ENCODE measurements at places on chromosomes 12 and 14.
A peak's percentile ranks its signal among the peaks of the same experiment; 100 is the strongest.

DNA sequence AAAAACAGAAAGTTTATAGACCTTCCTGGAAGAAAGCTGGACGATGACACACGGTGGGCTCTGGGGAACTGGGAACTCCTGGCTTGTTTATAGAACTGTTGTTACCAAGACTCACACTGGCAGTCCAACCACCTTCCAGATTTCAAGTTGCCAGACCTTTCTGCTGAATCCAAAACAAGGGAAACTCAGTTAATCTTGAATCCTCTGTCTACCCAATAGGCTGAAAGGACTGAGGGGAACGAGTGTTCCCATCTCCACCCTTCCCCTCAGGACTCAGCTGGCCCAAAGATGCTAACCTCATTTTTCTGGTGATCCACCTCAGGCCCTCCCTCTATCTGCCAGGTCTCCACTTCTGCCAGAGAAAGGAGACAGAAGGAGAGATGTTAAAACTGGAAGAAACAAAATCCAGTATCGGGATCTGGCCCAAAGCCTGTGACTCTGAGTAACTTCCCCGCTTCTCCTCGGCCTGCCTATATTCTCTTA, 231.4 kb downstream of the ANO2 start:
- no peak for DNase-seq

DNA sequence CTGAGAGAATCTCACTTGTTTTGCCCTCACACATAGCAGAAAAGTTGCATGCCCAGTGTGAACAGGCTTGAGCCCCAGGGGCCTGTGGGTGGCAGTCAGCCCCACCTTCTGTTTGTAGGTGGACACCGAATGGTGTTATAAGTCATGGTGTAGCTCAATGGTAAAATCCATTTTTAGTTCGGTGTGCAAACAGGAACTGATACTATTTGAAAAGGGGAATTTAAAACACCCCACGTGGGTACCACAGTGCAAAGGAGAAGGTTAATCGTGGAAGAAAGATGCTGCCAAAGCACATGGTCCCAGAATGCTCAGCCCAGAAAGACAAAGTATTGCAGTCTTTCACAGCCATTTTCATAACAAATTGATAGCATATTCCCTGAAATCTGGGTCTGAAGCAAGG, 71.8 kb upstream of the GZMB start:
- no peak for DNase-seq

- DNase-seq = no peak
Observed at GRCh38 chr12:12182703-12183365, 84.0 kb downstream of the LRP6 start.

- DNase-seq = peak; percentile 25
Observed at GRCh38 chr12:99390707-99391106, 256.8 kb upstream of the GARIN6 start.

GRCh38 chr12:47378907-47379306, 299.1 kb upstream of the AMIGO2 start:
- DNase-seq = peak; percentile 29

DNA sequence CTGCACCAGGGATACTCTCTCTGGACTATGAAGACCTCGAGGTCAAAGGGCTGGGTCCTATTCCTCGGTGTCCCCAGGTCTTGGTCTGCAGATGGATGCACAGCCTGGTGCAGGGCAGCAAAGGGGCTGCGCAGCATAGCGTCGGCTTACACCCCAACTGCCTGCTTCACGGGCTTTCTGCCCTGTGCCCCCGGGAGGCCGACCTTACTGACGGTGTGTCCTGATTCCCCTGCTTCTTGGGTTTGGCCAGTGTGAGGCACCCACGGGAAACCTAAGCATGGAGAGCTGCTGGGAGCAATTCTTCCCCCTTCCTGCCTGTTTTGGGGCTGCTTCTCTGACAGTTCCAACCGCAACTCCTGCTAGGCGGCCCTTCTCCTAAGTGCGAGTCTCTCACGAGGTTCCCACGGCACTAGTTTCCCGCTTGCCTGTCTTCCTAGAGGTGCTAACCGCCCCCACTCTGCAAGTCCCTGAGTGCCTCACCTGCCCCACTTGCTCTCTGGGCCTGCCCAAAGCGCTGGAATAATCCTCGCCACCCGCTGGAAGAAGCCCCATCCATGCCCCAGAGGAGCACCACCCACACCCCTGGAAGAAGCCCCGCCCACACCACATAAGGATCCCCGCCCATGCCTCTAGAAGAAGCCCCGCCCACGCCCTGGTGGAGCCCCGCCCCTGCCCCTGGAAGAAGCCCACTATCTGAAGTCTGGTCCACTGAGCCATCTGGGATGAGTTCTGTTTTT, 54.0 kb downstream of the PRIMA1 start:
- peak; percentile 11 for DNase-seq

GRCh38 chr14:102020058-102020971, 55.9 kb downstream of the DYNC1H1 start:
- no peak for DNase-seq

DNA sequence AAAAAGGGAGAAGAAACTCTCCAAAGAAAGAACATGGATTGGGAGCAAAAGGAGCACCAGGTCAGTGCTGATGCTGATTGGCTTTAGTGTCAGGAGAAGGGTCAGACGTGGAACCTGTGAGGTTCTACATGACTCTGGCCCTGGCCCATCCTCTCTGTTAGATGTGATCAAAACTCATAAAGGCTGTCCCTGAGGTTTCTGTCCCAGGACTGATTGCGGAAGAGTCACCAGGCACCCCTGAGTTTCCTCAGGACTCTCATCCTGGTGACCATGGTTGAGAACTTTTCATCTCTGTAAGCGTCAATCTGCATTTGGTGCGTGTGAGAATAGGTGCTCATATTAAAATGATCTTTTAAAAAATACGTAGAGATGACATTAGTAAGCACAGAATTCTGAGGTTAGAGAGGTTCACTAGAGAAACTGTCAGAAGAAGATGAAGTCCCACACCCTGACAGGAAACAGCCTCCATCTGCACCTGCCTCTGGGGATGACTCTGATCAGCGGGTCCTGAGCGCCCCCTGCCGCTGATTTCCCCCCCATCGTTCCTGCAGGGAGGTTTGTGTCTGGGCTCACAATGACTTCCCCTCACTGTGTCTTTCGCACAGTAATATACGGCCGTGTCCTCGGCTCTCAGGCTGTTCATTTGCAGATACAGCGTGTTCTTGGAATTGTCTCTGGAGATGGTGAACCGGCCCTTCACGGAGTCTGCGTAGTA, 741.8 kb downstream of the TMEM121 start:
- peak; percentile 26 for DNase-seq

GRCh38 chr14:65788876-65789275, 376.3 kb downstream of the FUT8 start:
- no peak for DNase-seq

GRCh38 chr14:23828001-23828400, 125.6 kb upstream of the DHRS4 start:
- DNase-seq = no peak

GRCh38 chr12:70007687-70008086, 182.7 kb downstream of the MYRFL start:
- DNase-seq = no peak

DNA sequence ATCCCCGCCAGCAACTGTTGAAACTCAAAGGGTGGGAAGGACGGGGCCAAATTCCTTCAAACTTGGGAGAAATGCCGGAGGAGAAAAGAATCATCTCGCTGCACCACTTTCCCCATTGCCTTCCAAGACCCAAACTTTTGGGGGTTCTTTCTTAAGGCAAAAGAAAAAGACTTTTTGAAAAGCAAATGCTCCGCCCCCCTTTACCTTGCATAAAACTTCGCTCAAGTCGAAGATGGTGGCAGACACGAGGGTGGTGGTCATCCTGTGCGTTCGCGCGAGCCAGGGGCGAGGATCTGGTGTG, 239 bp downstream of the ZFP36L1 start:
- DNase-seq = no peak

- DNase-seq = no peak
Observed at GRCh38 chr12:124832856-124833255, 30.8 kb downstream of the SCARB1 start.

DNA sequence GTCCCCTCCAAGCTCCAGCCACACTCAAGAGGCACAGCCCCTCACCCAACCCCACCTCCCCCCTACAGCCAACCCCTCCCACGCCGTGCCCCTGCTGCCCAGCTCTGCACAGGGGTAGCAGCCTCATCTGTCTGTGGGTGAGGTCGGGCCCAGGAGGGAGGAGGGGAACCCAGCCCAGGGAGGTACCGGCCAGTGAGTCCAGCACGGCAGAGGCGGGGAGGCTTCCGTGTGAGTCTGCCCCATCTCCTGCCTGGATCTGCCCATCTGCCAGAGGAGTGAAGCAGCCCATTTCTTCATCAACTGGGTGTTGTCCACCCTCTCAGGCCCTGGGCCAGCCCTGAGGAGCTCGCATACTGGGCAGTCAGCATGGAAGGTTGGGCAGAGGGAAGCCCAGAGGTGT, 54.2 kb downstream of the CCNK start:
- DNase-seq = no peak

- no peak for DNase-seq
Observed at GRCh38 chr12:123242116-123242904, 9.1 kb downstream of the MTRFR start.

GRCh38 chr14:93548102-93548843, 117.5 kb downstream of the UNC79 start:
- no peak for DNase-seq

DNA sequence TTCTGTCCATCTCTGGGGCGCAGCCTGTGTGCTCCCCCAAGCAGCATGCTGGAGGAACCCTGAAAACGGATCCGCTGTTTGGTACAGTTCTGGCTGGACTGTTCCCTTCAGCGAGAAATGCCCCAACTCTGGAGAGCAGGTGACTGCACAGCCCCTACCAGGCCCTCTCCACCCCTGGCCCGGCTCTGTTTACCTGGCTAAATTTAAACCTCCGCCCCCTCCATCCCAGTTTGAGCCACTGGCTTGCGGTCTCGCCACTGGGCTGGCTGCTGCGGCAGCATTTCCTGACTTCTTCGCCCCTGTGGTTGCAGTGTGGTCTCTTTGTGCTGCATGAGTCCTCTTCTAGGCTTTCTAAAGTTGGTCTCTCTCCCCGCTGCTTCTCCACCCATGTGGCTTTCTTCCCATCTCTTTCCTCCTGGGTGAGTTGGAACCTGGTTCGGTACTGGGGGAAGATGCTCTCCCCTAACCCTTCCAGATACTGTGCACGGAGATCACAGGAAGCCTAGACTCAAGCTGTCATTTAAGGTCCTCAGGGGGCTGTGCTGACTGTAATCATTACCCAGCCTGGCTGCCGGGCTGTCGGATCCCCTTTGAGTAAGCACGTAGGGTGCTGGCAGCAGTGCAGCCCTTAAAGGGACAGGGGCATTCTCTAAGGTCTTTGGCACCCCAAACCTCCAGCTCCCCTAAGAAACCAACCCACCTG, 60.6 kb downstream of the FBXL14 start:
- peak; percentile 81 for DNase-seq

- no peak for DNase-seq
Observed at GRCh38 chr12:64660237-64661018, 50.1 kb downstream of the RASSF3 start.

GRCh38 chr14:20415782-20416206, 2.5 kb upstream of the TEP1 start:
- peak; percentile 83 for DNase-seq

GRCh38 chr12:77485961-77486854, 344.5 kb upstream of the NAV3 start:
- DNase-seq = no peak

DNA sequence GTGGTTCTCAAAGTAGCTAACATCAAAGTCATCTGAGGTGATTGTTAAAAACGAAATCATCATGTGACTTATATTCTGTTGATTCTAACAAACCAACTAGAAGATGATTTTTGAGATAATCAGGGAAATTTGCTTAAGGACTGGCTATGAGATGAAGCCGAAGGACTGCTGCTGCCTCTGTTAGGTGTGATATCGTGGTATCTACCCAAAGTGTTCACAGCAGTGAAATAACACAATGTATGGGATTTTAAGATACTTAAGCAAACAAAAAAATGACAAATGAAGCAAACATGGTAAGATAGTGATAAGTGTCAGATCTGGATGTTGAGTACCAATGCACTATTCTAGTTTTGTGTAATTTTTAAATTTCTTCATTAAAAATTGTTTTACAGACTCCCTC, 59.1 kb downstream of the GXYLT1 start:
- no peak for DNase-seq

DNA sequence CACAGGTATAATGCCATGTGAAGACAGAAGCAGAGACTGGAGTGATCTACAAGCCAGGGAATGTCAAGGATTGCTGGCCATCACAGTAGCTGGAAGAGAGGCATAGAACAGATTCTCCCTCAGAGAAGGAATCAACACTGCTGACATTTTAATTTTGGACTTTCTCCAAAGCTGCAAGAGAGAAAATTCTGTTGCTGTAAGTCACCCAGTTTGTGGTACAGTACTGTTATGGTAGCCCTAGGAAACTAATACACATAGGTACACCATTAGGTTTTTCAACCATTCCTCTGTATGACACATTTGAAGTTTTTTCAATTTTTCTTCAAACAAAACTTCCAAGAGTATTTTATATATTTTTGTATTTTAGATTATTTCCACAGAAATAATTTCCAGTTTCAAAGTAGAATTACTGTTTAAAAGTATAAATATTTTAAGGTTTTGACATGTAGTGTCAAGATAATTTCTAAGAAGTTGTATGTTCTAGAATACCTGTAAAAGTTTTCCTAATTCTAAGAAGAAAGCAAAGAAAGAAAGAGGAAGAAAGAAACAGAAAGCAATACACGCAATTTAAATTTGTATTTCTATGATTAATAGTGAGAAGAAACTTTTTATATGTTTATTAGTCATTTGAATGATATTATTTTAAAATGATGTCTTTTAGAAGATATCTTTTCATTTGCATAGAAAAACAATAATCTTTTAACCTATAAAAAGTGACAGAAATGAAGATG, 64.9 kb upstream of the CATSPERB start:
- no peak for DNase-seq

DNA sequence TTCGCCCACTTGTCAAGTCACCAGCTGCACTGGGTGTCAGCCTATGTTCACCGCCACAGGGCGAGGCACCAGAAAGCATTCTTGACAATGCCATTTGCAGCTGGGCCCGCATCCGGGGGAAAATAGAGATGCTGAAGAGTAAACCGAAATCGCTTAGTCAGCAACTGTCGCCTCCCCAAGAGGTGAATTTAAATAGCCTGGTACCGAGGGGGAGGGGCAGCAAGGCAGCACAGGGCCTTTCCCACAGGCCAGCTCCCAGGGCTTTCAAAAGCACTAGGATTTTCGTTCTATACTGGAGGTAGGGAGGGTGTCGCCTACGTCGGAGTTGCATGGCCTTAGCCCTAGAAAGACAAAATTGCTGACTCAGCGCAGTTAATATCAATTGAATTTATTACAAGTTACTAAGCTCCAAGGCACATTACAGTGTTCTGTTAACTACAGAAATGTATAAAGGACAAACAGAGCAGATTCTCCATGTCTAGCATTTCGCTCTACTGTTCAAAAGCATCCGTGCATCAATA, 4.3 kb downstream of the IRF2BPL start:
- no peak for DNase-seq

GRCh38 chr12:124386059-124386458, 91.2 kb downstream of the RFLNA start:
- DNase-seq = no peak
